ENCODE measurements at places on chromosomes 3 and 15.

DNA sequence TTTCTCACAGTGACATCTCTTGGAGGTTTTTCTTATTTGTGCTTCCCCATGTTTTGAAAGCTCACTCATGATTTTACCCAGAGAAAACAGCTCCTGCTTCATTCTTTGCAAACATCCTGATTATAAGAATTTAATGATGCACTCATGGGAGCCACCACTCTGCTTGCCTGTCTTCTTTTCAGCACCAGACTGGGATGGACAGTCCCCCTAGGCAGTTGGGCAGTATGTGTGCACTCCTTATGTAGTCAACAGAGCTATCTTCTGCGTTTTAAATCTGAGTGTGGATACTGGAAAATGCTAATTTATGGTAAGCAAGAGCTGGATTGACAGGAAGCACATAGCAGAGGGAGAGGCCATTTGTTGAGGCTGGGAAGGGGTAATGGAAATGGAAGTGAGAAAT lies 276.1 kb downstream of the AGBL1 start:
- no peak for DNase-seq

DNA sequence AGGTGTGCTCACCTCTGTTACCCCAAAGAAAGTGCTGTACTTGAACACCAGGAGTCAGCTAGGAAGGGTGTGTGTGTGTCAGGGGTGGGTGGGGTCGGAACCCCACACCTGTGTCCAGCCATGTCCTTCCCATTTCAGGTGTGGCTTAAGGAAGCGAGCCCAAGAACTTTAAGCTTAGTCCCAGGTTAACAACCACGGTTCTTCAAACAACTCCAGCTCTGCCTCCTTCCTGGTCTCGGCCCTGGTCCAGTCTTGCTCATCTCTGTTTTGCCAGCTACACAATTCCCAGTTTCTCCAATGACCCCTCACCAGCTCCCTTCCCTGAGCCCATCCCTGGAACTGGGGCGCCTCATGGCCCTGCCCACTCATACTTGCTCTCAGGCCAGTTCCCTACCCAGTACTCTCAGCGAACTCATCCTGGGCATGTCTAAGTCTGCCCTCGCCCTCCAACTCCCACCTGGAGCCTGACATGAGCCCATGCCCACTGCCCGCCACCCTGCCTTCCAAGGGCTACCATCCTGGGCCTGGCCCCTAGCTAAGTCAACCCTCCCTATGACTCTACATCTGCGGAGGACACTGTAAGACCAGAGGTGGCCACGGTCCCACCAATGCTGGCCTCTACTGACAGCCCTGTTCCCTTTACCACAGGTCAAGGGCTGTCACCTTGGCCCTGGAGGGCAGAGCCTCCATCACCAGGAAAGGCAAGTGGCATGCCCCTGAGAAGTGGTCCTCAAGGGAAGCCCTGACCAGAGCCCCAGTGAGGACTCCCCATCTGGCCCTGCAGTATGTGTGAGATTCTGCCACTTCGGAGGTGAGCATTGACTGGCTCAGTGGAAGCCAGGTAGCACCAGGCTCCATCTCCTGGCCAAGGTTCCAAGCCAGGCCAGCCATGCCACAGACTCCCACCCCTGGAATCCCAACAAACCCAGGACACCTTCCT lies 9.2 kb downstream of the POC1A start:
- no peak for DNase-seq

DNA sequence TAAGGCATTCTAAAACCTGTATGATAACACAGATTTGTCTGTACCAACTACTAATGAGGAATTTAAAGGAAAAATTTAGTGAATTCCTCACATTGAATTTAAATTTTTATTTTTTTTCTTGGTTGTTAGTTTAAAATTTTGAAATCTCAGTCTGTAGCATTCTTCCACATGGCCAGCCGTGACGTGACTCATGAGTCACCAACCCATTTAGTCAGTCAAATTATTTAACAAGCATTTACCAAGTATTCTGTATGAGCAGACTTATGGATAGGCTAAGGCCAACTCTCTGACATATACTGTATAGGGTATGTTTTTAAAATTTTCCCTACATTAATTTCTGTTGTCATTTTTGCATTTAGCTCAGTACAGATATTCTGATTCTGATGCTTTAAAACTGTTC lies 112.9 kb downstream of the CNTN4 start:
- DNase-seq = no peak

- DNase-seq = peak; percentile 61
These were observed 79.4 kb downstream of the SMAD3 start for GRCh38 chr15:67144609-67145311.

GRCh38 chr3:120853416-120853815 lies 54.6 kb upstream of the STXBP5L start:
- DNase-seq = no peak

DNA sequence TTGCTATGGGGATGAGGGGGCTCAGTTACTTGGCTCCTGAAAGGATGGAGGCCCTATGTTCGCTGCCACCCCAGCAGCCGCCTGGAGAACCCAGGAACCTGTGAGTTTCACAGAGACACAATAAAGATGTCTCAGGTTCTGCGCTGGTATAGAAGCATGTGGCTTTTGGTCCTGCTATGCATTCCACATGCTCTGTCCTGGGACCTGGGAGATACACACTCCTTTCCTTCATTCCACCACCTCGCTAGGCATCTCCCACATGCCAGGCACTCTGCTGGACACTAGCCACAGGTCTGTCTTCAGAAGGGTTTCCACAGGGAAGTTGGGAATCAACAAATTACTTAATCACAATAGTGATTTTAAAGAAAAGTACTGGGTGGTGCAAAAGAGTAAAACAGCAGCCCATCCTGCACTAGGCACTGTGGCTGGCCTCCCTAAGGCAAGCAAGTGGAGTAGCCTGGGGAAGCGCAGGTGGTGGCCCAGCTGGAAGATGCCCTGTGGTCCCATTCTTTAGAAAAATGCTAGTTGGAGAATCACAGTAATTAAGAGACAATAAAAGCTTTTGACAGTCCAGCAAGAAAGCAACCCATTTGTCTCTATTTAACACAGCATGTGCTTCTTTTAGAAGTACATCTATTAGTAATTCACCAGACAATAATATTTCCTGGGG lies 408.9 kb upstream of the WNT5A start:
- DNase-seq = no peak

DNA sequence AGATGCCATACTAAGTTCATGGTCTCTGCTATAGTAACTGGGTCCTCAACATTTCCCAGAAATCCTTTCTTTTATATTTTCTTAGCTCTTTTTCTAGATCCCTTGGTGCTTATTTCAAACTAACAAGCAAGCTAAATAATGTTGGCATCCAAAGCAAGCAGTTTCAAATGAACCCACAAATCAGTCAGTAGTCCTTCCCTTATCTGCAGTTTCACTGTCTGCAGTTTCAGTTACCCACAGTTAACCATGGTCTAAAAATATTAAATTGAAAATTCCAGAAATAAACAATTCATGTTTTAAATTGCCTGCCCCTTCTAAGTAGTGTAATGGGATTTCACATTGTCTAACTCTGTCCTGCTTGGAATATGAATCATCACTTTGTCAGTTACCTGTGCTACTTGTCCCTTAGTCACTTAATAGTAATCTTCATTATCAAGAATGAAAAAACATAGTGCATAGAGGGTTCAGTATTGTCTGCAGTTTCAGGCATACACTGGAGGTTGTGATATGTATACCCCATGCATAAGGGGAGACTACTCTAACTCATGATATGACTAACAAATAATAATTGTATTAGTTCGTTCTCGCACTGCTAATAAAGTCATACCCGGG lies 633.7 kb downstream of the MECOM start:
- no peak for DNase-seq

DNA sequence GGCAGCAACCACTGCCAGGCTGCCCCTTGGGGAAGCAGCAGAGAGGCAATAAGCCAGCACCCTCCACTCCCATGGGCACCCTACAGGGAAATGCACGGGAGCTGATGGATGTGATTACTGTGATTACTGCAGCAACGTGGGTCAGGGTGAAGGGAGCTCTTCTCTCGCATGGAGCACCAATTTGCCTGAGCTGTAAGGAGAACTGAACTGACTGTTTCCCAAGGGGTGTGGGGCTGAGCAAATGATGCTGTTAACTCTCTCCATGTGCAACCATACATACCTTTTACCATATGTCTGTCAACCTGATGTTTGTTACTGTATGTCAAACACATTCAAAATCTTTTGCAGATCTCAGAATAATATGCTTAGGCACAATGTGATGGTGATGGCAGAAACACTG lies 680.6 kb downstream of the SQOR start:
- DNase-seq = no peak

DNA sequence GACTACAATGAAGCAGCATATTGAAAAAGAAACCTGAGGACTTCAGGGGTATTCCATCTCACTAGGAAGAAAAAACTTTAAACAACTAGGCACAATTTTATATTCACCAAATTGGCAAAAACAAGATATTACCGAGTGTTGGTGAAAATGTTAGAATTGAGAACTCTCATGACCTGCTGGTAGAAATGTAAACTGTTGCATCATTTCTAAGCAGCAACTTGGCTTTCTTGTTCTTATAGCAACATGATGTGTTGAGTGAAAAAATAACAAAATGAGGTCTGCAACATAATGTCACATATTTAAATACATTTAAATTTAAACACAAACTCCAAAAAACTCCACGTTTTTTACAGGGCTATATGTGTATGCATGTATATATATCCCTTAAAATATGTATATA lies 59.0 kb upstream of the SPPL2A start:
- DNase-seq = no peak

- no peak for DNase-seq
These were observed 16.8 kb upstream of the MGLL start for GRCh38 chr3:127839099-127839498.

DNA sequence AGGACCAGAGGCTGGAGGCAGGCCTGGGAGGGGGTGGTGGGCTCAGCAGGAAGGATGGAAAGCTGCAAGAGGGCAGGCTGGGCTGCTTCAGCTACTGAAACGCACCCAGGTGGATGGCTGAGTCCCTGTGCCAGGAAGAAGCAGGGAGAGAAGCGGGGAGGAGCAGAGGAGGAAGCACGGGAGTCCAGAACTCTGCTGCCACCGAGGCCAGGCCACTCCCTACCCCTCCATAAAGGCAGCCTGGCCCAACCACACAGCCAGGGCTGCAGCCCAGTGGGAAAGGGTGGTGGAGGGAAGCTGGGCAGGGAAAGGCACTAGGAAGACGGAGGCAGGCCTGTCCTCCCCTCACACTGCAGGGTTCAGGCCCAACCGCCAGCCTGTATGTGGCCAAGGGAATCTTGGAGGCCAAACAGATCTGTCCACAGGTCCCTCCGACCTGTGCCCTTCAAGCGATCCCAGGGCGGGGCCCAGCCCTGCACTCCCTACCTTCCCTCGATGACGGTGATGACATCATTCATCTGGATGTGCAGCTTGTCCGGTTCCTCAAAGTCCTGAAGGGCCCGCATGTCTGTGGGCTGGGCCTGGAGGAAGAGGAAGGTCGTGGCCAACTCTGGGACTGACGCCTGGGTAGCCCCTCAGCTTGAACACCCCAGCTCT lies 30.5 kb downstream of the TNK2 start:
- DNase-seq = peak; percentile 23

DNA sequence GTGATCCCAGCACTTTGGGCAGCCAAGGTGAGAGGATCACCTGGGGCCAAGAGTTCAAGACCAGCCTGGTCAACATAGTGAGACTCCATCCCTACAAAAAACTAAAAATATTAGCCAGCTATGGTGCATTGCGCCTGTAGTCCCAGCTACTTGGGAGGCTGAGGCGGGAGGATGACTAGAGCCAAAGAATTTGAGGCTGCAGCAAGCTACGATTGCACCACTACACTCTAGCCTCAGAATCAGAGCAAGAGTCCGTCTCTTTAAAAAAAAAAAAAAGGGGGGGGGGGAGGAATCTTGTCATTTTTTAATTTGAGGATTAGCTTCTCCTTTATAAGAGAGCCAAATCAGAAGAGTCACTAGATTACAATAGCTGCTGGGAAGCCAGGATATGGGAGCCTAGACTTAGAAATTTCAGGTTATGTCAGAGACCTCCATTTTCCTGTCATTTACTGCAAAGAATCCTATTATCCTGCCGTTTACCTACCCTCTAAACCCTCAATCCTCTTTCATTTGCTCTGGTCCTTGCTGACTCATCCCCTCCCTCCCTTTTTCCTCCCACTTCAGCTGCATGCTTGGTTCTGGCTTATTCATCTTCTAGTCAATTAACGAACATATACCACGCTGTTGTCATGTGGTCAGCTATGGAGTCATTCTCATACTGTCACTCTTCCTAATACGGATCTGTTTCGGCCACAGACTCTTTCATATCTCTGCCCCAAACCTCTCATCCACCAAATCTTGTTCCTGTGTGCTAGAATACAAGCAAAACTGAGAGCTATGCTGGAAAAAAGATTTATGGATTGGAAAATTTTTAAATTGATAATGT lies 83.8 kb upstream of the PPIB start:
- peak; percentile 88 for DNase-seq

DNA sequence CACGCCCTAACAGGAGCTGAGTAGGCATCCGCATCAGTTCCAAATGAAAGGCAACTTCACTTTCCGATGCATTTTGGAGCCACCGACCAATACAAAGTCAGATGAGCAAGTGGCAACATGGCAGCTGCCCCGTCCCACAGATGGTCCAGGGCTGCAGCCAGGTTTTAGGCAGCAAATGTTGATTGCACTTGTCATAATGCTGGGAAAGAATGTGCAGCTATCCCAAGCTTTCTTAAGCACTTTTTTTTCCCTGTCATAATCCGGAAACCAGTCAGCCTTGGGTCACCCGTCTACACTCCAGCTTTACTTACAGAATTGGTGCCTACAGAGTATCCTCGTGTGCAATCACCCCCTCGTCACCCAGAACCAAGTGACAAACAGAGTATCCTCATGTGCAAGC lies 147.7 kb downstream of the CHSY1 start:
- no peak for DNase-seq

- DNase-seq = no peak
These were observed 75.7 kb upstream of the KLHL25 start for GRCh38 chr15:85870216-85871014.

- no peak for DNase-seq
These were observed 5.3 kb downstream of the RPL22L1 start for GRCh38 chr3:170864525-170865208.

DNA sequence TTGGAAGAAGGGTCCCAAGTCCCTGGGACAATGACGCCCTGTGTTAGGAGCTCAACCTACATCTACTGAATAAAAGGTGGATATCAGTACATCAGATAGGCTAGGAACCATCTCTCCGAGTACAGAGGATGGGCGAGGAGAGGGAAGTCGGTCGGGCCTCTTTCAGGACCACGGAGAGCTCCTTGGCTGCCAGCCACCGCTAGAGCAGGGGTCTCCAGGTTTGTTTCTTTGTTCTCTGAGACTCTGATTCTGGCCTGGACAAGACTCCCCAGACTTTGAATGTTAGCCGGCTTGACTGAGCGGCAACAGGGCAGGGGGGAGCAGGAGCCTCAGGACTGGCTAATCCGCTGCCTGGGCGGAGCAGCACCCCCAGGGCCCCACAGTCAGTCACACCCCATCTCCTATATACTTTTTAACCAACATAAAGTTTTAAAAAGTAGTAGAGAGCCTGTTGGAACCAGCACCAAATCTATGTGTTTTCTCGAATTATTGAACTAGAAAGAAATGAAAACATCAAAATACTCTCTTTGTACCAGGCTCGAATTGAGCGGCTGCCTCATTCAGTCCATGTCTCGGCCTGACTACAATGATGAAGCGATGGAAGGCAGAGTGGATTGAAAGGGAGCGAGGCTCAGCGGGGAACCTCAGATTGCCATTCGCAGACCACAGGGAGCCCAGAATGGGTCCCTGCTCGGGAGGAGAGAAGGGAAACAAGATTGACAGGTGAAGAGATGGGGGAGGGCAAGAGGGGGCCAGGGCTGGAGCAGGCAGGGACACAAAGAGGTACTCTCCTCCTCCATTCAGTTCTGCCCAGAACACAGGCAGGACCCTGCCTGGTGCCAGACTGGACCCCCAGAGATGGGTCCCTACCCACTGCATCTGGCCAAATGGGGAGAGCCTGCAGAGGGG lies 131.6 kb downstream of the TPRA1 start:
- no peak for DNase-seq
